ENCODE measurements at places on chromosomes 4 and X. TPM values are rescaled to one million over a fixed set of nuclear protein-coding genes. Genes with fewer than 3 reads are reported as not detected.

The ASB12 gene
- total RNA-seq, result not detected

The GCNA gene
- 1.8 TPM for total RNA-seq

The UGT8 gene
- total RNA-seq, result 0.10 TPM

The NAT8L gene
- 12.5 TPM for total RNA-seq

The RHOXF1 gene
- total RNA-seq, result not detected

The TEX13C gene
- not detected for total RNA-seq

The HAUS7 gene
- 45.5 TPM for total RNA-seq

The TIGD4 gene
- total RNA-seq, result 0.16 TPM

The TMSB15C gene
- total RNA-seq, result 0.22 TPM

The RGN gene
- not detected for total RNA-seq

The ITM2A gene
- total RNA-seq, result not detected

The GRIA3 gene
- not detected for total RNA-seq

The TAF7L gene
- total RNA-seq, result 0.05 TPM

The ENAM gene
- total RNA-seq, result not detected

The RGS12 gene
- 11.5 TPM for total RNA-seq

The TLR8 gene
- total RNA-seq, result not detected

The PRKG2 gene
- 0.67 TPM for total RNA-seq

Measured in A549 treated with dexamethasone at 1 μM for 4 hours (cell line).